ENCODE measurements at places on chromosomes 6 and 20.
A peak's percentile ranks its signal among the peaks of the same experiment; 100 is the strongest.

- DNase-seq, result no peak
Measured at GRCh38 chr6:98787435-98787834, 46.9 kb upstream of the POU3F2 start.

- peak; percentile 79 for DNase-seq
Measured at GRCh38 chr6:148969603-148970061, 222.8 kb downstream of the UST start.

GRCh38 chr6:157584036-157584435 lies 203.0 kb downstream of the ZDHHC14 start:
- DNase-seq, result no peak

GRCh38 chr6:148711833-148712654 lies 34.8 kb upstream of the UST start:
- DNase-seq, result peak; percentile 32

- DNase-seq, result no peak
Measured at GRCh38 chr6:51474022-51474975, 613.1 kb downstream of the PKHD1 start.

GRCh38 chr20:50720026-50720425 lies 11.4 kb upstream of the PARD6B start:
- DNase-seq, result no peak

GRCh38 chr6:155377061-155377460 lies 62.8 kb upstream of the TFB1M start:
- DNase-seq, result peak; percentile 92
